Anterior cingulate cortex (tissue), 58 donors: ENCODE measurements at places on chromosomes 1 and 21.
A peak's percentile ranks its signal among the peaks of the same experiment; 100 is the strongest.

GRCh38 chr1:33541966-33542365 lies 69.5 kb downstream of the ZSCAN20 start:
- no peak for DNase-seq

DNA sequence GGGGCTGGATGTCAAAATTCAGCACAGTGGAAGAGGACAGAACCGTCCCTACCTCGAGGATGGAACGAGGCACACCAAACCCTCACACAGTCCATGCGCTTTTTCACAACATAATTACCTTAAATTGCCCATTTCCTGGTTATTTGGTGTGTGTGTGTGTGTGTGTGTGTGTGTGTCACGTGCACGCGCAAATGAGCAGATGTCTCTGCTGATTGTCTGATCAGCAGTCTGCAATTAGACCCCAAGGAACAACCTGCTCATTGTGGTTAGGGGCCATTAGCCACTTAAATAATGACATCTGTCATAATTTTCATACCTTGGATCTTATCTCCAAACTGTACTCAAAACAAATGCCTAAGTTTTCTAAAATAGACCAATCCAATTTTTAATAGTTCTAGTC lies 23.2 kb downstream of the AVPR1B start:
- DNase-seq = no peak

DNA sequence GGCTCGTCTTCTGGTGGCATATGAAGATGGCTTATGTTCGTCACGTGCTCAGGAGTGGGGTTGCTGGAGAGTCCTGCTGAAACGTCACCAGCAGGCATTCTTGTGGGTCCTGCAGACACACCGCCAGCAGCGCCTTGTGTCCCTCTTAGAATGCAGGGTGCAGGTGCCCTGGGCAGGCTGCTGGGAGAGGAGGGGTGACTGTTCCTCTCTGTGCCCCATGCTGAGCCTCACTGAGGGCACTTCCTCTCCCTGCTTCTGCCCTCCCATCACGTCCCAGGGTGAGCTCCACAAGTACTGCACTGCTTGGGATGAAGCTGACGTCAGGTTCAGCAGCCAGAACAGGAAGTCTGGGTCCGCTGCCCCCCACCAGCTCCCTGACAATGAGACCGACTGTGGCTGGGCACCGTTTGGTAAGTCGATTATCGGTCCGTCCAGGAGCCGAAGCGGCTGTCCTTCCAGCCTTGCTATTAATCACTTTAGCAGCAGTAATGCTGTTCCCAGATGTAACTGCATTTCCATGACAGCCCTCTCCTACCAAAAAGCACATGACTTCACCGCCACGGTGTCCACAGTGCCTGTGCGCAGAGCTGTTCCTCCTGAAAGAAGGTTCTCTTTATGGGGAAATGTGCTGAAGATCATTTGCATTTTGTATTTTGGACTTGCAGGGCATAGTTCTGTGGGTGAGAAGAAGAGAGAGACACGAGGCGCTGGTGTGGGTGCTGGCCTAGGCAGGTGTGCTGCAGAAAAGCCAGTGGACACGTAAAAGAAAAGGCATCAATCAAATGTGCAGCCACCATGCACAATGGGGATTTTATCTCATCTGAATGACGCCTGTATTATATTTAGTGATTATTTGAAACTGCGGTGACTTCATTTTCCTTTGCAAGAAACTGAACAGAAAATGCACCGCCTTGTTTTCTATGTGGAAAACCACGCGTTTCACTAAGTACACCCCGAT lies 21.0 kb downstream of the SLC37A1 start:
- DNase-seq = no peak

DNA sequence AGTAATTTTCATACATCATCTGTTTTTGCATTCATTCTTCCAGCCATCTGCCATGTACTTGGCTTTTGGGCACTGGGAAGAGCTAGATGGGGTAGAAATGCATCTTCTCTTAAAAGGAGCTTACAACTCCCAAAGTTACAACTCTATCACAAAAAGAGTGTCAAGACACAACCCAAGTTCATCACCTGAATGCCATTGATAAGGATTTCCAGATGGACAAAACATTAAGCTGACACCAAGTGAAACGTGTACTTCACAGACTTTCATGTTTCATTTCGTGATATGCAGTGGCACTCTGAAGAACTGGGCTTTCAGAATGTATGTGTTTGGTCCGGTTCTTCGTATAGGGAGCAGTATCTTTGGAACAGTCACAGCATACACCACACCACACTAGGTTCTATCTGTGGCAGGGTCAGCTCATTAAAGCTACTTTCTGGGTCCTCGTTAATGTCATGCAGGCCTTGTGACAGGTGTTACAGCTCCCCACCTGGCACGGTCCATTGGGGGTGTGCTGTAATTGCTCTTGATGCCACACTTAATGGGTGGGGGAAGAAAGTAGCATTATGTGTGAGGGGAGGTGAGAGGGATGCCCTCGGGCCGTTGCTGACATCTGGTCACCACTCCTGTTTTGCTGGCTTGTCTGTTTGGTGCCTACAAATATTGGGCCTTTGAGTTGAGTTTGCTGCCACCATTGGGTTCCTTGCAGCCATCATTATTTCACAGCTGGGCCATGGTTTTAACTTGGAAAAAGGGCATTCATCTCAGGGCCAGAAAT lies 164.9 kb downstream of the NFIA start:
- no peak for DNase-seq

GRCh38 chr21:39555911-39556590 lies 56.7 kb upstream of the B3GALT5 start:
- no peak for DNase-seq

GRCh38 chr1:46747683-46748288 lies 28.9 kb upstream of the EFCAB14 start:
- DNase-seq = peak; percentile 20

DNA sequence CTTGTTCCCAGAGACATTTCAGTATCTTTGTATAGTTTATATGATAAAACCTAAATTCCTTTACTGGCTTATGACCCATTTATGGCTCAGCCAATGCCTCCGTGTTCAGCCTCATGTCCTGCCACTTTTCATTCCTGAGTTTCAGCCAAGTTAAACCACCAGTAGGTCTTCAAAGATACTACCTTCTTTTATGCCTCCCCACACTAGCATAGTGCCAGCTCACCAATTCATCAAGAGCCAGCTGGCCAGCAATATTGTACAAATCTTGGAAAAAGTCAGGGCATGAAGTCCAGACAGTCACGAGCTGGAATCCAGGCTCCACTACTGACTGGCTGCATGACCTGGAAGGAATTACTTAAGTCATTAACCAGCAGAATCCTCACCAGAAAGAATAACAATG lies 446.0 kb downstream of the GPATCH2 start:
- no peak for DNase-seq
